ENCODE measurements at places on chromosomes 2 and 18.

DNA sequence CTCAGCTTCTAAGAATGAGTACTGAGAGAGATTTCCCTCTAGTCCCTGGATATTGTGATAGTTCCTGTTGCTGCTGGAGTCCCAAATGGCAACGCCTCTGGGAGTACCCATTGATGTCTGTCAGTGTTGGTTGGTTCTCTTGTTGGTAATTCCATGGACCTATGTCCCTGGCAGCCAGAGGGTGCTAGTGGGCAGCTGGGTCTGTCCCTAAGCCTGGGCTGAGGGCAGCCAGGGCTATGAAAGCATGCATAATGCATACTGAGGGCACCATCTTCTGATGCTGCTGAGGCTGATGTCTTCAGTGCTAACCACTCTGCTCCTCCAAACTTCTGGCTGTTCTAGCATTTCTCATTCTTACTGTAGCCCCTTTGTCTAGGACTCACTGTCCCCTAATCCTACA lies 35.9 kb downstream of the NABP1 start:
- no peak for ATAC-seq

DNA sequence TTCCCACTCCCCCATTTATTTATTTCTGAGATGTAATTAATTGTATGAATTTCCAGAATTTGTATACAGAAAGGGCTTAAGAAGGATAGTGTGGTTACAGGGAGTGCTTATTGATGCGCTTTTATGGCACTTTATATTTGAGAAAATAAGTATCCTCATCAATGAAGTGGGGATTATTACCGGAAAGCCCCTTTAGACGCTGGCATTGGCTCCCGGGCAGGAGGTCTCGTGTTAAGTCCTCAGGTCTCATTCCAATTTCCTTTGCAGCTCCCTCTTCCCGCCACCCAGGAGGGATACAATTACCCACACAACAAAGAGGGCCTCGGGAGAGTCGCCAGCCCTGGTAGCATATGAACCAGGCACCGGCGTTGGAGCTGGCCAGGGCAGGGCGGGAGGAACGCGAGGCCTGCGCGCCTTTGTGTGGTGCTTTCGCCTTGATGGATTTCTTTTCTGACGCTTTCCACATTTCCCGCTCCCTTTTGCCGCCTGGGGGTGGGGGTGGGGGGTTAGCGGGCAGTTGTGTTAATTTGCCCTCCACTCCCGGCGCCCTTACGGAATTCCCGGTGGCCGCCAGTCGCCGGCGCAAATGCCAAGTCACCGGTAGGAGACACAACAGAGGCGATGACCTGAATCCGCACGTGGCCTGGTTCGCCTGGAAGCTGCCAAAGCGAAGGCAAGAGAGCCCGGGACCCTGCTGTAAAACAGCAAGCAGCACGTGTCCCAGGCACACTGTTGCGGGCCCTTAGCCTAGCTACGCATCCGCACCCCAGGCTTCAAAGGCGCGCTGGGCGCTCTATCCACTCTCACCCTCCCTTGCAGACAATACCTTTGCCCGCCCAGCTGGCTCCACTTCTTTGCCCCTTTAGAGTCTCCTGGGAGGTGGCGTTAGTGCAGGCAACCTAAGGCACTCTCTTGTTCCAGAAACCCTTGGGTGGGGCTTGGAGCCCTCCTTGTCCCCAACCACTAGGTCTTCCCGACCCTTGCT lies 3.3 kb downstream of the GAD1 start:
- no peak for ATAC-seq

DNA sequence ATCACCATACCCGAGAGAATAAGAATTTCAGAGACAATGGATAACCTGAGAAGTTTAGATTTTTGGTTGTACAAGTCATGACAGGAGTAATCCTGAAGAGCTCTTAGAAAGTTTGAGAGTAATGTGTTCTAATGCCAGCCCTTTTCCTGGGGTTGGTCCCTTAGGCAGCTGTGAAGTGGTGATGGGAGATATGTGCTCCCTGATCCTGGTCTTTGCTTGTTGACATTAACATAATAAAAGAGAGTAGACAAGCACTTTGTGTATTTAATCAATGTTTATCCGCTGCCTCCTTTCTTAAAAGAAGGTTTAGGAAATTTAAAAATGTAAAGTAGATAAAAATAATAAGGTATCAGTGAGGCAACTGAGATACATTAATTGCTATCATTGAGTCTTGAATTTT lies 13.8 kb upstream of the DSC3 start:
- no peak for ATAC-seq

- no peak for ATAC-seq
Measured at GRCh38 chr2:72134408-72134996, 13.2 kb downstream of the CYP26B1 start.

DNA sequence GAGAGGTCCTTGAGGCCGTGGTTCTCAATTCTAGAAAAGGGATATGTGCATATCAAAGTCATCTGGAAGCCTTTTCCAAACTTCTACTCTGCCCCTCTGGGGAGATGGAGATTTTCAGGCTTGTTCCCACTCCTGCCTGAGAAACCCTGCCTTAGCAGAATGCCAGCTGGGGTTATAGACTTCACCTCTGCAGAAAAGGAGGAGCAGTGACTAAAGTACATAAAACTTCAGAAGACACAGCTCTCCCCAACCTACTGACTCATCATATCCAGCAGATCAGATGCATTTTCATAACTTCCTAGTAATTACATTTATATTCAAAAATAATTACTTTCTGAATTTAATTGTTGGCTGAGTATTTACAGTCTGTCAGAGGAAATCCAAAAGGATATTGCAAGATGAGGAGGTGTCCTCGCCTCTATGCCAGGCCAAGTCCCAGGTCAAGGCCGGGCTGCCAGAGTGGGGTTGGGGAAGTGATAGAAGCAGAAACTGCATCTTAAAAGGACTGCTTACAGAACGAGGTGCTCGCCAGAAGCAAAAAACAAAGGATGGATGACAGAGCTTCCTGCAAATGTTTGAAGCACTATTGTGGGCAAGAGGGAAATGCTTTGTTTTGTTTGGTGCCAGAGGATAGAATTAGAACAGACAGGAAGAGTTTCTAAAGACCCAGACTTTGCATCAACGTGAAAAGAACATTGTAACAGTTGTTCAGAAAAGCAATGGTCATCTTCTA lies 75.6 kb upstream of the APCDD1 start:
- no peak for ATAC-seq

GRCh38 chr18:39801010-39801409 lies 2154.0 kb upstream of the PIK3C3 start:
- no peak for ATAC-seq

GRCh38 chr2:147845411-147845971 lies 662 bp downstream of the ACVR2A start:
- ATAC-seq, result no peak

DNA sequence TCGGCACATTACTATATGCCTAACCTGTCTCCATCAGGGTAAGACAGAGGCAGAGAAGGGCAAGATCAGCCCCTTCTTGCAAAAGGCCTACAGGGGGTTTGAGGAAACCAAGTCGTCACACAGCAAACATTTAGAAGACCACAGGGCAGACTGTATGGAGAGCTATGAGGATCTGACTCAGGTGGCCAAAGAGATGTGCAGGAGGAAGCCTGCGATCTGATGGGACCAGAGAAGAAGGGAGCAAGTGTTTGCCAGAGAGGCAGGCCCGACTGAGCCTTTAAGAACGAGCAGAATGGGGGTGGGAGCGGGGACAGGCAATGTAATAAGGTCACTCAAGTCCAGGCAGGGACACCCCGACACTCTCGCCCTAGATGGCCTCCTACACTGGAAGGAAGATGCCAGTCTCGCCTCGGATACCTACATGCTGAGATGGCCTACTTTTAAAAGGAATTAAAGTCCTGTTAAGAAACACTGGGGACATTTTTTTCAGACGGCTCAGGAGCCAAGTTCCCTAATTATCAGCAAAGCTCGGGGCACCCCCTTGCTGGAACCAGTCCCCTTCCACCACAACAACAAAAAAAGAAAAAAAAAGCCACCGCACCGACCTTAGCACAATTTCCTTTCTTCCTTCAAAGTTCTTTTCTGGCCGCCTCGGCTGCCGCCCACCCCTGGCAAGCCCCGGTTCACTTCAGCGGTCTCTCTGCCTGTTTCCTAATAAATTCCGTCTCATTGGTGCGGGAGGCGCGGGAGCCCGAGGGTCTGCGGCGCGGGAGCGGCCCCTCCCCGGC lies 1.5 kb downstream of the SFXN5 start:
- ATAC-seq, result no peak

- no peak for ATAC-seq
Measured at GRCh38 chr2:230600285-230600684, 112.4 kb upstream of the CAB39 start.

GRCh38 chr2:122491011-122491410 lies 735.6 kb downstream of the TSN start:
- ATAC-seq, result no peak

GRCh38 chr2:120132190-120132589 lies 91.0 kb downstream of the TMEM185B start:
- ATAC-seq, result no peak

DNA sequence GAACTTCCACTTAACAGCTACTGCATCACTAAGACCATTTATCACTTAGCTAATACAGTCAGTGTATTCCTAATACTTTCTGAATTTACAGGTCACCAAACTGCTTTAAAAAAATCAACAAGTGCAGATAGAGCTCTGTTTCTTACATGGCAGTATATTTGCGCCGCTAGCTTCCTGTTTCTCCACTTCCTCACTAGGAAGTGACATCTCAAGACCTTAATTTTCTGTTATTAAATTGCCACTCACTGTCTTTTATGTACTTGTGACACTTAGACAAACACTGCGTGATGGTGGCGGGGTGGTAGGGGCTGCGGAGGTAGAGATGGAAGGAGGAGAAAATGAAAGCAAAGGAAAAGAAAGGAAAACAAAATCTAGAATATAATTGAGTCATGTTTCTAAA lies 53.7 kb upstream of the CRIM1 start:
- no peak for ATAC-seq

DNA sequence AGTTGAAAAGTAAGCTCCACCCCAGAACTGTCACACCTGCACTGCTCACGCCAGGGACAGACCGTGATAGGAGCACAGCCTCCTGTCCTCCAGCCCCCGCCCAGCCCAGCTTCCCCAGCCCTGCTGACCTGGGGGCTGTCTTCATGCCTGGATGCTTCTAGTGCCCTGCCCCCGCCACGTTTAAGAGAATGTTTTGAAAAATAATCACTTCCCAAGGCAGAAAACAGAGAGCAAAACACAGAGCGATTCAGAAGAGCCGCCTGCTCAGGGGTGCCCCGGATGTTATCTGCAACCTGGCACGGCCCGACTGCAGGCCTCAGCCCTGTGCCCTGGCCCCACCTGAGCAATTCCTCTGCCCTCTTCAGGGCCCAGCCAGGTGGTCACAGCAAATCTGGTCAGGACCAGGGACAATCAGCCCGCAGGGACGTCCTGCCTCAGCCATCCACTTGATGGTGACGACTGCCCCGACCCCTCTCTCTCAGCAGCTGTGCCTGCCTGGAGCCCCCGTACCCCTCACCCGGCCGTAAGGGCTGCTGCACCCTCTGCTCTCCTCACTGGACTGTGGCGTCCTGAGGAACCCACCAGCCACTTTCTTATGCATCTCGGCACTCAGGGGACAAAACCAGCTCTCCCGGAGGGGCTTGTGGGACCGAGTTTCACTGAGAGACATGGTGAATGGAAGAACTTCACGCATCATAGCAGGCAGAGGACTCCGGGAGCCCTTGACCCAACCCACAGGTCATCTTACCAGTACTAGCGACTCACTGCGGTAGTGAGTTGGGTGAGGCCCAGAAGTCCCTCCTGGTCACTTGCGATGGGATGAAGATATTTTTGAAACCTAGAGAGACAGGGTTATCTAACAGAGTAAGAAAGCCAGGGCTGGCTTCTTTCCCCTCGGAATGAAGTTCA lies 30.2 kb downstream of the ADI1 start:
- ATAC-seq, result no peak

GRCh38 chr2:206084870-206085741 lies 868 bp downstream of the INO80D start:
- ATAC-seq, result peak; percentile 45

- no peak for ATAC-seq
Measured at GRCh38 chr18:49617865-49618264, 56.0 kb downstream of the LIPG start.

- no peak for ATAC-seq
Measured at GRCh38 chr2:167509586-167509985, 621.3 kb downstream of the XIRP2 start.

DNA sequence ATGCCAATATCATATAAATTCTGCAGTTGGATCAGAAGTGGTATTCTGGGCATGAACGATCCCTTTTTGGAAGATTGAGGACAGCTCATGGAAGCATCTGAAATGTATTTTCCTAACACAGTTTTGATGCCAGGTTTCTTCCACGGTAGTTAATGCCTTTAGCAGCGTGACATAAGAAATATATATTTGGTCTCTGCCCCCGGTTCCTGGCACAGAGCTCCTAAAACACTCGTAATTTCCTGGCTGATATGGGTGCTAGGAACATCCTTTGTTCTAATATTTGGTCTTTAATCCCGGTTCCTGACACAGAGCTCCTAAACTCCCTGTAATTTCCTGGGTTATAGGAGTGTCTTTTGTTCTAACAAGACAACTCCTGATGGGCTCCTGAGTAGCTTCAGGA lies 8.2 kb upstream of the CABLES1 start:
- ATAC-seq, result no peak

DNA sequence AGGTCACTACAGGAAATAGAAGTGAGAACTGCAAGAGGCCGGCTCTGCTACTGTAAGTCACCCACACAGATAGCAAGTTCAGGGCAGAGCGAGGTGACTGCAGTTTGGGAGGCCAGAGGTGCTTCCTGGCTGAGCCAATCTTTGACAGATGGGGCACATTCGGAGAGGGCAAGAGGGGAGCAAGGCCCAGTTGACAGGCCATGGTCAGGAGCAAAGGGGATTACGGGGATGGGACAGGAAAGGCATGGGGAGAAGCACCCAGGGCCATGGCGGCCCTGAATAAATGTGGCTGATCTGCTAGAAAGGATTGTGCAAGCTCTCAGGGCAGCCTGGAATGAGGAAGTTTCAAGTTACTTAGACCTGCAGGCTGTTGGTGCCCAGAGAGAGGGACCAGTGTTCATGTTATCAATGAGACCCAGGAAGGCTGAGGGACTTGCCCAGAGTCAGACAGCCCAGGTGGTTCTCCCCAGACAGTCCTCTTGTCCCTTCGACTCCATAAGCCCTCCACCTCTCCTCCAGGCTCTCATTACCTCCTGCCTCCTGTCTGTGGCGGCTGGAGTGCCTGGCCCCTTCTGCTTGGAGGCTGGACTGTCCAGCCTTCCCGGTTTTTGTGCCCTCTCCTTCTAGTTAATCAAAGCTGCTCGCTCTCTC lies 123.3 kb downstream of the CTIF start:
- no peak for ATAC-seq

DNA sequence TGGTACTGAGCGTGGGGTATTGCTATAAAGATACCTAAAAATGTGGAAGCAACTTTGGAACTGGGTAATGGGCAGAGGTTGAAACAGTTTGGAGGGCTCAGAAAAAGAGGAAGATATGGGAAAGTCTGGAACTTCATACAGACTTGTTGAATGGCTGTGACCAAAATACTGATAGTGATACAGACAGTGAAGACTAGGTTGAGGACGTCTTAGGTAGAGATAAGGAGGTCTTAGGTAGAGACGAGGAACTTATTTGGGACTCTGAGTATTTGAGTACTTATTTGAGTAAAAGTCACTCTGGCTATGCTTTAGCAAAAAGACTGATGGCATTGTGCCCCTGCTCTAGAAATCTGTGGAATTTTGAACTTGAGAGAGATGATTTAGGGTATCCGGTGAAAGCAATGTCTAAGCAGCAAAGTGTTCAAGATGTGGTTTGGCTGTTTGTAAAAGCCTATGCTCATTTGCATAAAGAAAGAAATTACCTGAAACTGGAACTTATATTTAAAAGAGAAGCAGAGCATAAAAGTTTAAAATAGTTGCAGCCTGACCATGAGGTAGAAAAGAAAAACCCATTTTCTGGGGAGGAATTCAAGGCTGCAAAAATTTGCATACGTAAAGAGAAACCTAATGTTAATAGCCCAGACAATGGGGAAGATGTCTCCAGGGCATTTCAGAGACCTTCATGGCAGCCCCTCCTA lies 219.6 kb downstream of the PDE1A start:
- no peak for ATAC-seq
